ENCODE measurements at places on chromosomes 1 and 21. TPM values are rescaled to one million over a fixed set of nuclear protein-coding genes. Genes with fewer than 3 reads are reported as not detected.

Gene AQP10
- total RNA-seq, result not detected

Gene MATN1
- total RNA-seq, result not detected

Gene MPL
- not detected for total RNA-seq

Gene CATSPERE
- total RNA-seq, result 0.72 TPM

Gene AGPAT3
- total RNA-seq, result 95.3 TPM

Gene SPTA1
- total RNA-seq, result not detected

Gene OR2C3
- not detected for total RNA-seq

Gene LYSMD1
- total RNA-seq, result 4.5 TPM

Data from right lobe of liver (tissue), 6 donors.